ENCODE measurements at places on chromosomes 3 and 15. TPM values are rescaled to one million over a fixed set of nuclear protein-coding genes. Genes with fewer than 3 reads are reported as not detected.

Gene FRMD5
- 7.0 TPM for total RNA-seq

Gene GCHFR
- total RNA-seq: 2.0 TPM

Gene GOLGA6B
- total RNA-seq: not detected

Gene CSTA
- 2.6 TPM for total RNA-seq

Gene COLQ
- total RNA-seq: 0.66 TPM

Gene CHRM5
- under 0.01 TPM for total RNA-seq

Gene DNAH12
- total RNA-seq: under 0.01 TPM

Gene SELENOS
- total RNA-seq: 60.7 TPM

Gene ADGRG7
- not detected for total RNA-seq

Gene IP6K1
- total RNA-seq: 46.3 TPM

Gene IQCH
- 8.7 TPM for total RNA-seq

Gene ZIC4
- total RNA-seq: not detected

Gene CD80
- total RNA-seq: 0.33 TPM

Gene MUC4
- total RNA-seq: not detected

Gene CISH
- total RNA-seq: 0.73 TPM

Gene LRRC15
- 0.73 TPM for total RNA-seq

Gene BFSP2
- not detected for total RNA-seq

Gene NPAP1
- total RNA-seq: not detected

Gene SI
- not detected for total RNA-seq

Gene NME9
- not detected for total RNA-seq

Gene NTRK3
- total RNA-seq: 0.17 TPM

Gene PAQR9
- 0.17 TPM for total RNA-seq

Gene GOLGA6L10
- under 0.01 TPM for total RNA-seq

Gene SLC30A4
- 10.8 TPM for total RNA-seq

Gene ACOX2
- 26.5 TPM for total RNA-seq

Gene ITGA11
- total RNA-seq: 8.6 TPM

Gene HYAL1
- total RNA-seq: 6.1 TPM

Gene SLC51B
- total RNA-seq: 1.5 TPM

Gene GNL3
- 101 TPM for total RNA-seq

Gene ATP13A5
- not detected for total RNA-seq

Gene TPRG1
- total RNA-seq: 0.17 TPM

Gene SH2D7
- under 0.01 TPM for total RNA-seq

Gene C3orf49
- not detected for total RNA-seq

Gene ABCF3
- 89.0 TPM for total RNA-seq

Gene CFAP20DC
- 6.8 TPM for total RNA-seq

Gene IGSF10
- 1.3 TPM for total RNA-seq

Gene PLSCR2
- not detected for total RNA-seq

Gene WDR72
- total RNA-seq: not detected

Gene CFAP91
- 0.44 TPM for total RNA-seq

Gene CLDN1
- total RNA-seq: 0.15 TPM

Gene RNF7
- total RNA-seq: 29.1 TPM

Data from smooth muscle cell of trachea (primary cell).